ENCODE measurements at places on chromosomes 6 and 20. TPM values are rescaled to one million over a fixed set of nuclear protein-coding genes. Genes with fewer than 3 reads are reported as not detected.

DNA sequence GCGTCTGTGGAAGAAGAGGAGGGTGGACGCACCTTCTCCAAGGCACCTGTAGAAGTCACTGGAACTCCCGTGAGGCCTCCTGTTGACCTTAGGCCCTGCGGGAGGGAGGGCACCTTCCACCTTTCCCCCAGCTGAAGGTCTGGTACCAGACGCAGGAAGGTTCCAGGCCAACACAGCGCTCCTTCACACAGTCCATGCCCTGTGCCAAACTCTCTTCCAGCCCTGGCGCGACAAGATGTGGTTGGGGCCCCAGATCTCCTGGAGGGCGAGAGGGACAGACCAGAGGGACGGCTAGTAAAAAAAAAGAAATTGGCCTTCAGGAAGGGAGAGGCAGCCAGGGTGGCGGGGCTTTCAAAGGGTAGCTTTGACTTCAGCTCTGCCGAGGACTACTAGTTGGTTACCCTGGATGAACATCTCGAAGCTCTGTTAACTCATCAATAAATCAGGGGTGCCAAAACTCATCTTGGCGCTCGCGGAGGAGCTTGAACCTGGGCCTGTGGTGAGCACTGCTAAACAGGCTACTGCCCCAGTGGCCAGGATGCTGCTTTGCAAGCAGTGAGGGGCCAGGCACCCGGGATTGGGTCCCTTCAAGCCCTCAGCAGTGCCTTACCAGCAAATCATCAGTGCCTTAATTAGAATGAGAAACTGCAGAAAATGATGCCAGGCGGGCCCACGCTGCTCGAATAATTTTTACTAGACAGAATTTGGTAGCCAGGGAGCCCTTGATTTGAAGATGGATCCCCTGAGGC is 14.9 kb downstream of the AARS2 start:
- H3K27ac ChIP-seq, result no peak overlapping the region
- no peaks in the 10 kb centered on the region for H3K4me1 ChIP-seq
- H3K27me3 ChIP-seq, result peaks cover 30% of the 10 kb centered on the region
- no peak for DNase-seq

DNA sequence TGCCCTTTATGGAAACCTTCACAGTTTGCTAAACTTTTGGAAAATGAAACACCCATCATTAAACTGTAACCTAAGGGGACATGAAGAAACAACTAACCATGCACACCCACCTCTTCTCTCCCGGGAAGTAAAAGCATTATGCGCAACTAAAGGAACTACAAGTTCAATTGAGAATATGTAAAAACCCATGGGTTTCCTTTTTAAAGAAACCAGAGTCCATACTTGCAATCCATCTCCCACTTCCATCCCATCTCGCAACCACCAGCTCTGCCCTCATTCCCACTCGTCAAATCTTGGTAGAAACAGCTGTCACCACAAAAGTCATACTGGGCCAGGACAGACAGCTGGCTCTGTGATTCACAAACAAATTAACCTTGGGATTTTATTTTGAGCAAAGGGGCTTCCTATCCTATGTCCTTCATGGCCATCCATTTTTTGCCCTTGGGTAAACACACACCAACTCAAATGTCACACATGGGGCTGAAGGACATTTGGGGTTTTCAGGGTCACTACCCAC is 81.5 kb downstream of the HAO1 start:
- no peak overlapping the region for H3K27ac ChIP-seq
- no peaks in the 10 kb centered on the region for H3K36me3 ChIP-seq
- H3K4me3 ChIP-seq, result no peak overlapping the region

DNA sequence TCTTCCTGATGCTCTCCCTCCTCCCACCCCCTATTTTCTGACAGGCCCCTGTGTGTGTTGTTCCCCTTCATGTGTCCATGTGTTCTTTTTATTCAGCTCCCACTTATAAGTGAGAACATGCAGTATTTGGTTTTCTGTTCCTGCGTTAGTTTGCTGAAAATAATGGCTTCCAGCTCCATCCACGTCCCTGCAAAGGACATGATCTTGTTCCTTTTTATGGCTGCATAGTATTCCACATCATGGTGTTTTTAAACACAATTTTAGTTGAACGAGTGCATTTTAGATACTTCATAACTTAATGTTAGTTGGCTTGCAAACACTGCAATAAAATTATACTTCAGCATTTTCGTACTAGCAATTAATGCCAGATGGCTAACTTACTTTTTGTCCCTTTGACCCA is 28.5 kb downstream of the COL9A1 start:
- DNase-seq, result no peak
- H3K4me3 ChIP-seq, result no peak overlapping the region
- no peaks in the 10 kb centered on the region for H3K4me1 ChIP-seq
- H3K27me3 ChIP-seq, result no peaks in the 10 kb centered on the region
- H3K27ac ChIP-seq, result no peak overlapping the region

DNA sequence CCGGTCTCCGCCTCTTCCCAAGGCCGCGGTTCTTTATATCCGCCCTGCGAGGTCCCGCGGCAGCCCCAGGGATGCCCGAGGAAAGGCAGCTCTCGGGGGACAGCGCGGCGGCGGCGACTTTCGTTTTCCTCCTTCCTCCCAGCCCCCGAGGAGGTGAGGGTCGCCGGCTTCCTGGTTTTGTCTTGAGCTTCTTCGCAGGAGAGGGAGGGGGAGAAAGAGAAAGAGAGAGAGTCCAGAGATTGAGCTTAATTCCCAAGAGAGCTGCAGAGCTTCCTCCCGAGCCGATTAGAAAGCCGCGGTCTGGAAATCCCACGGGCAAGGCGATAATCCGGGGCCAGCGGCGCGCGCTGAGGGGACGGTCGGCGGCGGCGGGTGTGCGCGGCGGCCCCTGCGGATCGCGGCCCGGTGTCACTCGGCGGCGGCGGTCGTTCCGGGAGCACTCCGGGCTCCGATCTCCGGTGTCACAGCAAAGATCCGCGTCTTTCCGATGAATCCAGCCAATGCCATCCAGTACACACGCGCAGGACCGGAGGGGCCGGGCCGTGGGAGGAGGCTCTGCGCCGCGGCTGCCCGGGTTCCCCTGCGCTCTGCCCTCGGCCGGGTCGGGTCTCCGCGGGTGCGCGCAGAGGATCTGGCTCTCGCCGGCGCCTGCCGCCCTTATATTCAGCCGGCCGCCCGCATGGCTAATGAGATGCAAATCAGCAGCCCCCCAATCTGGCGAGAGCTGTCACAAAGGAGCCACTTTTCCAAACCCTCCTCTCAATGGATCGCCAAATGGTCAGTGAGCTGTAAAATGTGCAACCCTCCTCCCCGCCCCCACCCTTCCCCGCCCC is at the start of gene DLL1:
Gene DLL1, minus strand, starts transcription at position 783 of the 833 bp plus-strand sequence. CDS start 939 bp downstream, outside the sequence.
- no peaks in the 10 kb centered on the region for H3K36me3 ChIP-seq
- H3K4me3 ChIP-seq, result peak within 1 kb of the TSS; percentile 61
- H3K4me1 ChIP-seq, result peaks cover 4% of the 10 kb centered on the region
- DNase-seq, result peak; percentile 29
- no peak within 1 kb of the TSS for H3K27ac ChIP-seq

DNA sequence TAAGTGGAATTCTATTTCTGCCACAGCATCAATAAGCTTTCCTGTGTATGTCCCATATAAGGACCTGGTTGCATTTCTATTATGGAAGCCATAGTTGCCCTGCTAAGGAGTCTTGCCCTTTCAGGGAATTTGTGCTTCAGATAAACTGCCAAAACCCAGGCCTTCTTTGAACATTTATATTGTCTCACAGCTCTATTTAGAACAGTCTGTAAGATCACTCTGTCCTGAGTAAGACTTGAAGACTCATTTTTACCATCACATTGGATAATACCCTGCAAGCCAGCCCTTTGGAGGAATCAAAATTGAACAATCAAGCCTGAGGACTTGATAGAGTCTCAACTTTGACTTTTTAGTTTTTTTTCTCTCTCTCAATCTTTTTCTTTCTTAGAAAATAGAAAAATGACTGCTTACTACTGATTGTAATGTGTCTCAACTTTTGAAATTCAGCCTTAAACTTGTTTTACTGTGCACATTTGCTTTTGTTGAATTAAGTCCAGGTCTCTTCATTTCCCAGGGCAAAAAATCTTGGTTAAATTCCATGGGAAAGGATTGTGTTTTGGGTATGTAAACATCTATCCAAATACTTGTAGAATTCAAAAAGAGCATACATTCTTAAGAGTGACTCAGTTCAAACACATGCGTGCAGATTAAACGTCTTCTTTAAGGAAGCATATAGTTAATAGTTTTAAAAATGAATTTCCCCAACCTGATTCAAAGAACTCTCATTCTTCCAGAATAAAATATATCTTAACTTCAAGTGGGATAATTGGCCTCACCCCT is 91.2 kb downstream of the PLCB1 start:
- no peak overlapping the region for H3K4me3 ChIP-seq
- DNase-seq, result peak; percentile 94

The CRISP2 gene
- polyA plus RNA-seq, result not detected

- no peak for DNase-seq
- H3K4me1 ChIP-seq, result peaks cover 14% of the 10 kb centered on the region
- no peak overlapping the region for H3K27ac ChIP-seq
- no peaks in the 10 kb centered on the region for H3K27me3 ChIP-seq
- no peaks in the 10 kb centered on the region for H3K36me3 ChIP-seq
Measured at GRCh38 chr6:37994223-37994622, 174.7 kb downstream of the ZFAND3 start.

The EYS gene
- polyA plus RNA-seq, result not detected

The TMC2 gene
- polyA plus RNA-seq, result not detected

DNA sequence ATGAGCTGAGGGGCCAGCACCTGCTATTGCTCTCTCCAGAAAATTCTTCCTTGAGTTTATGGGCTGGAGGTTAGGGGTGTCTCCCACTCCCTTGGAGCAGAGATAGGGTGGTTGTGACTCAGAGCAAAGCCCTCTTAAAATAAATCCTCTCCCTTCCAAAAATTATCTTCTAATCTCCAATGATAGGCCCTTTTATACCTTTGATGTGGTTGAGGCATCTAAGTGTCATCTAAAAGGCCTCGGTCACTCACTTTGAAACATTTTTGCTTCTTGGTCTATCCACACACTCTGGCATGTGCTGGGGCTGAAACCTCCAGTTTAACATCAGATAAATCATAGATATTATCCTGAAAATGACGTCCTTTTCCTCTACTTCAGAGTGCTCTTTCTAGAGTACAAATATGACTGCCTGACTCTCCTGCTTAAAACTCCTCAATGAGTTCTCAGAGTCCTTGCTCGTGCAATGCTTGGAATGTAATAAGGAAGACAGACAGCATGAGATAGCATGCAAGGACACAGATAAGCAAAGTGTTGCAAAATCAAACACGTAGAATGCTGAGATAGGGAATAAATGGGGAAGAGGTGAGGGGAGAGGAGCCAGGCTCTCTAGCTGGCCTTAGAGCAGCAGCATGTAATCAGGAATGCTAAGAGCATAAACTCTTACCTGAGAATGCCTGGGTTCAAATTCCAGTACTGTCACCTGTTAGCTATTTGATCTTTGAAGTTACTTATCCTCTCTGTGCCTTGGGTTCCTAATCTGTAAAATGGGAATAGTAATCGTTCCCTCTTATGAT is 374.1 kb upstream of the CITED2 start:
- peak; percentile 79 for DNase-seq
- no peak overlapping the region for H3K4me3 ChIP-seq
- H3K4me1 ChIP-seq, result peaks cover 10% of the 10 kb centered on the region
- H3K27me3 ChIP-seq, result no peaks in the 10 kb centered on the region
- no peaks in the 10 kb centered on the region for H3K36me3 ChIP-seq

DNA sequence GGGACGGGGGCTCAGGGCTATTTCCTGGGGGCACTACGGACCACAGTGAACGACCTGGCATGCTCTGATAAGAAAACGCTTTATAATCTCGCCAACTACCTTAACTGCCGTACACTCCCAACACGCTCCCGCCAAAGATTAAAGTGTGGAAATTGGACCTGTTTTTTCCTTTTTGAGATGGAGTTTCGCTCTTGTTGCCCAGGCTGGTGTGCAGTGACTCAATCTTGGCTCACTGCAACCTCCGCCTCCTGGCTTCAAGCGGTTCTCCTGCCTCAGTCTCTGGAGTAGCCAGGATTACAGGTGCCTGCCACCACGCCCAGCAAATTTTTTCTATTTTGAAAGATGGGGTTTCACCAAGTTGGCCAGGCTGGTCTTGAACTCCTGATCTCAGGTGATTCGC is 346 bp upstream of the SLC44A4 start:
- no peak overlapping the region for H3K4me3 ChIP-seq
- no peaks in the 10 kb centered on the region for H3K27me3 ChIP-seq
- no peak for DNase-seq

GRCh38 chr6:13528232-13528631 is 40.8 kb upstream of the GFOD1 start:
- no peaks in the 10 kb centered on the region for H3K36me3 ChIP-seq
- H3K4me3 ChIP-seq, result no peak overlapping the region
- no peak overlapping the region for H3K27ac ChIP-seq
- DNase-seq, result no peak

The MUCL3 gene
- polyA plus RNA-seq, result not detected

DNA sequence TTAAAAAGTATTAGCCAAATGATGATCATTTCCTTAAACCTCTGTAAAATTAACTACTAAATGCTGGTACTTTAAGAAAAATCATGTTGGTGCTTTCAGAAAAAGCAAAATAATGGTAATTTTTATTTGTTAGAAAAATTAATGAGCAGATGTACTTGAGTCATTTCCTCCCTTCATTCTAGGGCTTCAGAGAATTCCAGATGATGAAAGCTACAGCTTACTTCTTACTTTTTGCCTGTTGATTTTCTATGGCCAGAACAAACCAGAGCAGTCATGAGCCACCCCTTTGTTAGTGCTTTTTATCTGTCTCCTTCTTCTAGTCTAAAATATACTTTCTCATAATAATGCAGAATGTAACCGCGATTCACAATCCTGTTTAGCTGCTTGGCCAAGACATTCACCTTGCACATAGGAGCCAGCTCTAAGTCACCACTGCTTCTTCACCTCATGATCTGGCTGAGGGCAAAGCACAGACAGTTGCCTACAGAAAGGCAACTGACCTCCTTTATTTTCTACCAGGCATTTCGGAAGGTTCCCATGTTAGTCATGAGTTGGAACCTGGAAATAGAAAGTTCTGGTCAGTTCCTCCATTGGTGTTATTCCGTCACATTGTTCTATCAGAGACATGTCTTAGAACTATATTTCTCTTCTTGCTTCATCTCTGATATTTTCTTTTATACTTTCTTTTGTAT is 43.5 kb upstream of the TINAG start:
- H3K27ac ChIP-seq, result no peak overlapping the region
- peak; percentile 49 for DNase-seq
- no peaks in the 10 kb centered on the region for H3K36me3 ChIP-seq
- H3K4me1 ChIP-seq, result no peaks in the 10 kb centered on the region
- no peak overlapping the region for H3K4me3 ChIP-seq

DNA sequence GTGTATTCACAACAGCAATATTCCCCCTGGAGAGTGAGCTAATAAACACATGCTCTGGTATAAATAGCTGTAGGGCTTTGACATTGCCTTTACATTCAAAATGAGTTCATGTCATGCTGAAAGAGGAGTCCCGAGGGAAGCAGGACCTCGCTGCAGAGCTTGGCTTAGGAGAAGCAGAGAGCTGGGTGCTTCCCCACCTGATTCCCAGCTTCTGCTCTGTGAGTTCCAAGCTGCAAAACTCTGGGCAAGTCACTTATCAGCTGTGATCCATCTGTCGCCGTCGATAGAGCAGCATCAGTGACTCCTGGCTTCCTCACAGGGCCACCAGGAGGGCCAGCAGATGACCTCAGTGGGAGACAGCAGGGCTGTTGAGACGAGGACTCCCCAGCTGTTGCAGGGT is 241.8 kb downstream of the ANKRD60 start:
- no peaks in the 10 kb centered on the region for H3K27me3 ChIP-seq
- DNase-seq, result no peak
- no peaks in the 10 kb centered on the region for H3K36me3 ChIP-seq
- no peaks in the 10 kb centered on the region for H3K4me1 ChIP-seq

The BCKDHB gene
- 11.2 TPM for polyA plus RNA-seq

- no peak for DNase-seq
- H3K27ac ChIP-seq, result no peak overlapping the region
- H3K4me1 ChIP-seq, result no peaks in the 10 kb centered on the region
- no peak overlapping the region for H3K4me3 ChIP-seq
- peaks cover 18% of the 10 kb centered on the region for H3K27me3 ChIP-seq
Measured at GRCh38 chr6:148157841-148158240, 184.8 kb upstream of the SASH1 start.
